Urothelium cell line (cell line): ENCODE measurements at places on chromosomes 2 and 18.

- no peak for DNase-seq
Measured at GRCh38 chr18:63775166-63775730, at the start of gene SERPINB7. Gene SERPINB7 (plus strand): TSS chr18:63775418. CDS start chr18:63782373, 6,955 bp downstream.

- no peak for DNase-seq
Measured at GRCh38 chr2:235527806-235528469, 34.1 kb downstream of the AGAP1 start.

GRCh38 chr2:141362311-141362710 is 768.5 kb downstream of the LRP1B start:
- DNase-seq, result no peak

DNA sequence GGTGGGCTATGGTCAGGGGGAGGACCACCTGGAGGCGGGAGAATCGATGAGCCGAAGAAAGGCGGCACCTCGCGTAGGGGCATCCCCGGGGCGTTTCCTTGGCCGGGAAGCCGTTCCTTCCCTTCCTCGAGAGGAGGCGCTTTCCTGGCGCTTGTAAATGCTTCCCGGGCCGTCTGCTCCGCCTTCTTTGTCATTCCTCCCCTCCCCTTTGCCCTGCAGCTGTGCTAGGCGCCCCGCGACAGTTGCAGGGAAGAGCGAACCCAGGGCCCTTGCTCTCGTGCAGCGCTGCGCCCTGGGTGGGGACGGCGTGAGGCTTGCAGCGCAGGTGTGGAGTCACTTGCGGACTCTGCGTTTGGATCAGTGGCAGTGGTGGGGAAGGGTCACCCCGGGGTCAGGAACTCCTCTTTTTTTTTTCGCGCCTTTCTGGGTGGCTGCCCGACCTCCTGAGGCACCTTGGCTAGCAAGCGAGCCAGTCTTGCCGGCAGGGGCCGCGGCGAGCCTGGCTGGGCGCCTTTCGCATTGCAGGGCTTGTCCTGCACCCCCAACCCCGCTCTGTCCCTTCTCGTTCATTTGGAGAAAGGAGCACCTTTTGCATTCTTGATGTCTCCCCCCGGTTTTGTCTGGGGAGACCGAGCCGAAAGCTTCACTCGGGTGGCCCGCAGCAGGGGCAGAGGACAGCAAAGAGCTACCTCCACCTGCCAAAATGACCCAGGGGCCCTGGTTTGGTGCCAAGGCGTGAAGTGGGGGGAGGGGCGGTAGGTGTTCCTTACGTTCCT is 858 bp downstream of the KCNS3 start:
- DNase-seq, result peak; percentile 36

DNA sequence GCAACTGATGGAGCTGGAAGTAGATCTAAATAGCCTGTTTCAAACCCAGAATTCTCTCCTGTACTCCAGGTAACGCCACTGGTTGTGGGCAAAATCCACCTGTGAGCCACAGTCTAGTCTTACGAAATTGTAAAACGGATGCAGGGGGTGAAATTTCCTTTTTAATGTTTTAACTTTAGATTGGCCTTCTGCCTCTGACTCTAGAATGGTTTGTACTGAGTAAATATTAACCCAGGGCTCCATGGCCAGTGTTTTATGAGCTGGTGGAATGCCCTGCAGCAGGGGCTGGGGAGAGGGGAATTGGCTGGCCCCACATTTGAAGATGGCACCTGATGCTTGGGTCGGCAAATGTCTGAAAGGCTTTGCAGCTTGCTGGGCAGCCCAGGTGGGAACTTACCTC is 156.6 kb downstream of the MYCN start:
- DNase-seq, result no peak

GRCh38 chr2:43344868-43345373 is 118.5 kb upstream of the ZFP36L2 start:
- no peak for DNase-seq

DNA sequence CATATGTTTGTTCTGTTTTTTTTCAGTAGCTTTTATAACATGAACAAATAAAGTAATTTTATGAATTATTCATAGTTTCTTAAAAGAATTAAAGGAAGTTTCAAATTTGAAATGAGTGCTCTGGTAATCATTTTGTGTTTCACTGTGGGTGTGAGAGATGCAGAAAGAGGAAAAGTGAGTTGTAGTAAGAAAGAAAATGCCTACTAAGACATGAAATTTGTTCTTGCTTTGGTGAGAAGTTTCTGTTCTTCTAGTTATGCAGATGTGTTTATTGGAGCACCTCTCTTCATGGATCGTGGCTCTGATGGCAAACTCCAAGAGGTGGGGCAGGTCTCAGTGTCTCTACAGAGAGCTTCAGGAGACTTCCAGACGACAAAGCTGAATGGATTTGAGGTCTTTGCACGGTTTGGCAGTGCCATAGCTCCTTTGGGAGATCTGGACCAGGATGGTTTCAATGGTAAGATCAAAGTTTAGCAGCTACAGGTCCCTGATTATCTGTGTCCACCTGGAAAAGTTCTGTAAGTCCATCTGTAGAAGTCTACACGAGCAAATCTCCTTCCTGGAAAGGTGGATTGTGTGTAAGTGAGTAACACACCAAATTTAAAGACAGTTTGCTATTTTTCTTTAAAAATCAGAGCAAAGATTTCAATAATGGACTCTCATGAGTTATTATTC is 51.4 kb downstream of the ITGAV start:
- no peak for DNase-seq

GRCh38 chr2:44429034-44429433 is 67.3 kb downstream of the CAMKMT start:
- no peak for DNase-seq

DNA sequence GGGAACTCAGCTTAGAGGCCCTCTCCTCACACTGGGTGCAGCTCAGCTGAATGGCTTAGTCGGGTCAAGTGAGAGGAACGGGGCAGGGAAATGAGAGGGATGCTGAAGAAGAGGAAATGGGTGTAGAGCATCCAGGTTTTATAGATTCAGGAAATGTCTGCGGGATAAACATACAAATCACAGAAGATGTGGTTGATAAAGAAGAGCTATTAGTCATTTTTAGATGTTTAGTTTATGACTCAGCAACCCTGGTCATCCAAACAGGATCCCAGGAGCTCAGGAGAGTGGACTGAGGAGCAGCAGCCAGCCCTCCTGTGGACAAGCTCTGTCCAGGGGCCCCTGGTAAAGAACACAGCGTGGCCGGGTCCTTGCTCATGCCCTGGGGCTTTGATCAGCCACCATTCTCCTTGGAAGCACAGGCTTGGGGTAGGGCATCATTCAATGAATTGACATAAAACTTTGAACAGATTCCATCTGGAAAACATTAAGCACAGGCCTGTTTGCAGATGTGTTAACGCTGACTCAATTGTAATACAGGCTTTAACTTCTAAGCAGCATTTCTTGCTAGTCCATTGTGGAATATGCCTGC is 83.0 kb downstream of the NPAS2 start:
- peak; percentile 91 for DNase-seq

DNA sequence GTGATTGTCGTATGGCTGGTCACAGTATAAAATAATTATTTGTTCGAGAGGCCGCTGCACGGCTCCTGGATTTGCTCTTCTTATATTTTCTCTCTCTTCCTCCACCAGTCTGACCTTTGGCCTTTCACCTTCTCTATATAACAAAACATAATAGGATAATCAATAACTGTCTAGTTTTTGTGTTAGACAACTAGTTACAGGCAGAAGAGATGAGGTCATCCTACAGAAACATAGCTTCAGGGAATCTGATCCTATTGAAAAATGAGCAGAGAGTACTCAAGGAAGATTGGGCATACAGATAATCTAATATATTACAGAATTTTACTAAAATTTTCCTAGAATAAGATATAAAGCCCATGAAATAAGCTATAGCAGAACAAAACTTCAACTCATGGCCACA is 731.3 kb upstream of the SLC39A10 start:
- no peak for DNase-seq

DNA sequence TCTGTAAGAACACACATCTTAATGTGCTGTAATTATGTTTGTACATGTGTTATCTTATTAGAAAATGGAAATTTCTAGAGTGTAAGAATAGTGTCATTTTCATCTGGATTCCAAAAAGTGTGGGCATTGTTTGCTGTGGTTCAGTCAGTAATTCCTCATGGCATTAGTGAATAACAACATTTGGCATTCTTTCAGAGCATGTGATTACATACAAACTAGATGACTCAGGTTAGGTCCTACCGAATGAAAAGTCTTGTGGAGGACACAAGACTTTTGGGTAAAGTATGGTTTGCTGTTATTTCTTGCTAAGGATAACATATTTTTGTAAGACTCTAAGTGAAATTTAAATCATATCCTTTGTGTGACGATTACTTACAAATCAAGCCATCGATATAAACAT is 593.1 kb upstream of the NRXN1 start:
- peak; percentile 49 for DNase-seq

DNA sequence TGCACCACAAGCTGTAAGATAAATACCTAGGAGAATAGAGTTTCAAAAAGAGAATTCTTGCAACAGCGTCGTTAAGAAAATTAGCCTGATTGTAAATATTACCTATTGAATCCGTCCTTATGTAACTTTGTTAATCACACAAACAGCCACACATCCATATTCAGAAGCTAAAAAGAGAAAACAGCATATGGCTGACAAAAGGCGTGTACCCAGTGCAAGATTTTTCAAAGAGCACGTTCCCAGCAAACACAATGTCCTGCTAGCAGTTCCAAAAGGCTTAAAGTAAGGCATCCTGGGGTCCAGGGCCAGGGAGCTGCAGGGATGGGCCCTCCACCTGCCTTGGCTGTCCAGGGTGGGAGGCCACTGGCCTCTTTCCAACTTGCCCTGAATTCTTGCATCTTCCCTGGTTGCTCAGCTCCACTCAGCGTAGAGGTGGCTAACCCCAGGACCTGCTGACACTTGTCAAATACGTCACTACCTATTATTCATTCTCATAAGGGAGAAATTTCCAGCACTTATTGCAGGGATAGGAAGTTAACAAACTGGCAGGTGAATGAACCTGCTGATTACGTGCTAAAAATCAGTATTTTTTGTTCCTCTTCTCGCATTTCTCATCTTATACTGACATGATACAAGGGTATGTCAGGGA is 102.1 kb upstream of the NEDD4L start:
- DNase-seq, result no peak

GRCh38 chr2:240786871-240787311 is 33.1 kb downstream of the KIF1A start:
- DNase-seq, result no peak

DNA sequence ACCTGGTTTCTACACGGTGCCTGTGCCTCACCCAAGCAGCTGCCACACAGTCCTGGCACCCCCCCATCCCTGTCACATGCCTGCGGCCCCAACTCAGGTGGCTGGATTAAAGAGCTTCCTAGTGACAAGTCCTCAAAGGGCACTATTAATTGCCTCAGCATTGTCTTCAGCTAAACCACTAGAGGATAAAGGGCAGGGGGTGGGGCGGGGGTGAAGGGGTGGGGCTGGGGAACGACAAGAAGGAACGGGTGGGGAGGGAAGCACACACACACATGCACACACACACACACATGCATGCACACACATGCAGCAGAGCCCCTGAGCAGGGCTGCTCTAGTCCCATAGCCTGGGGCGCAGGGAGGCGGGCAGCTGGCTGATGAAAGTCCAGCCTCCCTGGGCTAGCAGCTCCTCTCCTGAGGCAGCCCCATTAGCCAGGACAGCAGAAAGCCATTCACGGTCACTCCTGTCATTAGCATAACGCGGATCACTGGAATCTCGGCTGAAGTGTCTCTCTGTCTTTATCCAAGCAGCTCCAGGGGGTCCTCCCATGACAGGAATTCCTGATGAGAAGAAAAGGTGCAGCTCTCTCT is 7.4 kb upstream of the TEX261 start:
- no peak for DNase-seq

- peak; percentile 63 for DNase-seq
Measured at GRCh38 chr18:3998698-3999333, 456.3 kb downstream of the DLGAP1 start.

DNA sequence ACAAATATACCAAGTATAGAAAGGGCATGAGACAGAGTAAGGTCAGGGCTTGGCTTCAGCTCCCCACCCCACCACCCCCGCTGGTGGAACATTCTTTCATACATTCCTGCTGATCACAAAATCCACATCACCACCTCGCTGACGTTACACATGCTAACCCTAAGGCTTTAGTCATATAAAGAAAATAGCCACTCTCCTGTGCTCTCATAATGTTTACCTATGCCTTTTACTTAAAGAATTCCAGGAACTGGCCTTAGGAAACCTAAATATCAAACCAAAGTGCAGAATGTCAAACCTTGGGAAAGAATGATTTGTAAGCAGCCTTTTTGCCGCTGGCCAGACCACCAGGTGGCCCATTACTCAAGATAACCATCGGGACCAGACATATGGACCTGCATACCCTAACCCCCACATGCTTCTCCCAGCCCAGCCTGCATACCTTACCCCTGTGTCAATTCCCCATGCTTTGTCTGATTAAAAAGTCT is 136.3 kb upstream of the SLC39A10 start:
- DNase-seq, result peak; percentile 43

- DNase-seq, result no peak
Measured at GRCh38 chr2:108974674-108975073, 14.3 kb downstream of the EDAR start.

DNA sequence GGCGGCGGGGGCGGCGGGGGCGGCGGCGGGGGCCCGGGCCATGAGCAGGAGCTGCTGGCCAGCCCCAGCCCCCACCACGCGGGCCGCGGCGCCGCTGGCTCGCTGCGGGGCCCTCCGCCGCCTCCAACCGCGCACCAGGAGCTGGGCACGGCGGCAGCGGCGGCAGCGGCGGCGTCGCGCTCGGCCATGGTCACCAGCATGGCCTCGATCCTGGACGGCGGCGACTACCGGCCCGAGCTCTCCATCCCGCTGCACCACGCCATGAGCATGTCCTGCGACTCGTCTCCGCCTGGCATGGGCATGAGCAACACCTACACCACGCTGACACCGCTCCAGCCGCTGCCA is 644 bp downstream of the ONECUT2 start:
- no peak for DNase-seq

DNA sequence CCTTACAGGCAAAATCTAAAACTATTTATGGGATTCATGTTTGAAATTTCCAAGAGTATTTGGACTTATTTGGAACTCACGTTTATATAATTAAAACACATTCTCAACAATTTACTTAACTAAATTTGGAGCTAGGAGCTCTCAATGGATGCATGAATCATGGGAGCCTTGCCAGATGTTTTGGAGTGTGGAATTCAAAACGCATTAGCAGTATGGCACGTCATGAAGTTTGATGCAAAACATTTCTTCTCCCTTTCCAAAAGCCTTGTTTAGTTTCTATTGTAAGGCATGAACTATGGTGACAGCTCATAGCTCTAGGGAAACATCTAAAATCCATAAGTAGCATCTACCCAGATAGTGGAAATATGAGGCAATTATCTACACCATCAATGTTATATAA is 701.6 kb downstream of the SATB2 start:
- no peak for DNase-seq

GRCh38 chr2:105725388-105725787 is 19.3 kb upstream of the NCK2 start:
- no peak for DNase-seq

DNA sequence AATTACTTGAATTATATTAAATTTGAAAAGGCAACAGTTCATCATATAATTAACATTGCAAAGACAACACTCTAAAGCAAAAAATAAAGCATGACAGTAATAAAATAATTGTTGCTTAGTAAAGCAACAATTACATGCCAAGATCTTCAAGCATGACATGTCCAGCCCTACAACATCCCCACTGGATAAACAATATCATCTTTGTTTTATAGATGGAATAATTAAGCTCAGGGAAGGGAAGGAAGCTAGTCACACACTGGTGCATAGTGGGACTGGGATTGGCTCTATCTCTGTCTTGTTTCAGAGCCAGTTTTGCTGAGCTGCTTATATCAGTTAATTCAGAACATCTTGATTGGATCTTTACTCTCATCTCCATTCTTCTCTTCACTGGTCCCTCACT is 49.9 kb upstream of the PARD3B start:
- no peak for DNase-seq
